Psoas muscle (tissue), 8 donors: ENCODE measurements at places on chromosomes 2 and 18.

- no peak for DNase-seq
Measured at GRCh38 chr2:125070726-125071505, 1045.8 kb downstream of the CNTNAP5 start.

DNA sequence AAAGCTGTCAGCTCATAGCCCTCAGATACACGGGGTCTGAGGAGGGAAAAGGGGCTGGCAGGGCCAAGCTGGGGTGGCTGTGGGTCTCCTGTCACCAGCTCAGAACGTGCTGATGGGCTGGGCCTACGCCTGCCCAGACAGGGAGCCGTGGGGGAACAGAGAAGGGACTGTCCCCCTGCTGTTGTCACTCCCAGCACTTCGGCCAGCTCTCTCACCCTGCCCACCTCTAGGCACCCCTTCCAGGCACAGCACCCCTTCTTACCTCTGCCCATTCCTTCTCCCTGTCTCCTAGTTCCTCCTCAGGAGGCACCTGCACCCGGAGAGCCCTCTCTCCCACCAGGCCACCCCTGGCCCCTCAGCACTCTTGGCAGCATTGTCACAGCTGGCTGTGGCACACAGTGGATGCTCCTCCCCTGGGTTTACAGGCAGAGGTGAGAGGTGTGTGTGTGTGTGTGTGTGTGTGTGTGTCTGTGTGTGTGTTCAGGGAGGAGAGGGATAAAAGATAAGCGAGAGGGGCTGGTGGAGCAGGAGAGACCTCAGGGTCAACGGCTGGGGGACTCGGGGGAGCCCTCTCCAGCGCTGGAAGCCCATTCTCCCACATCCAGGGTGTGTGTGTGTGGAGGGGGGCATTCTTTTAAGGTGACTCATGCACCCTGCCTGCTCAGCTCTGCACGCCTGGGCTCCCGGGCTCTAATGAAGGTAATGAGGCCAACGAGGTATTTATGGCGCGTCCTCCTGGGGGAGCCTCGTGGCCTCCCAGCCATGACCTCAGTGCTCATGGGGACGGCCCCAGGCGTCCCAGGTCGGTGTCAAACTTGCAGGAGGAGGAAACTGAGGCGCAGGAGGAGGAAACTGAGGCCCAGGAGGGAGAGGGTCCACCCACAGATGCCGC is 66.1 kb upstream of the SMAD7 start:
- DNase-seq = no peak

DNA sequence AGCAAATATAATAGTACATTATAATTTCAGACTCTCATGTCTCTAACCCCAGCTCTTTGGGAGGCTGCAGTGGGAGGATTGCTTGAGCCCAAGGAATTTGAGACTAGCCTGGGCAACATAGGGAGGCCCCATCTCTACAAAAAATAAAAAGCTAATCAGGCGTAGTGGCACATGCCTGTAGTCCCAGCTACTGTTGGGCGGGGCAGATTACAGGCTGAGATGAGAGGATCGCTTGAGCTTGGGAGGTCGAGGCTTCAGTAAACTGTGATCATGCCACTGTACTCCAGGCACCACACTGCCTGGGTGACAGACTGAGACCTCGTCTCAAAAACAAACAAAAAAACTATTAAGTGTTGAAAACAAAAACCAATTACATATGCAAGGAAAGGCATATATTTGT is 123.0 kb upstream of the MYO3B start:
- no peak for DNase-seq

DNA sequence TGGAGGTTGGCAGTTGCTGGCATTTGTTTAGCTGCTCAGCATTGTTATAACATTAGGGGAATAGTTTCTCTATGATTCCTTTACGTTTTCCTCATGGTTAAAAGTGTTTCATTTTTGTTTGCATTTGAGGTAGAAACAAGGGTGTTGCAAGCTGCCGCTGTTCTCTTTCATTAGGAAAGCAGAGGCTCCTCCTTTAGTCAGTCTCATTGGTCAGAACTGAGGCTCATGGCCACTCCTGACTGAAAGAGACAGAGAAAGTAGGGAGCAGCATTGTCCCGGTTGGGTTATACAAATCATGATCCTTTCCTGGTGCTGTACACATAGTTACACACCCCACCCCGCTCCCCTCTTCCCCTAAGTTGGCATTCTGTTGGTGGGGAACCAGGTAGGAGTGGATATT is 59.8 kb upstream of the PTH2R start:
- no peak for DNase-seq
